GOT3 (cell line): ENCODE measurements at places on chromosomes 12 and 14.

GRCh38 chr14:103931422-103931821, 3.2 kb downstream of the TDRD9 start:
- DNase-seq: no peak

DNA sequence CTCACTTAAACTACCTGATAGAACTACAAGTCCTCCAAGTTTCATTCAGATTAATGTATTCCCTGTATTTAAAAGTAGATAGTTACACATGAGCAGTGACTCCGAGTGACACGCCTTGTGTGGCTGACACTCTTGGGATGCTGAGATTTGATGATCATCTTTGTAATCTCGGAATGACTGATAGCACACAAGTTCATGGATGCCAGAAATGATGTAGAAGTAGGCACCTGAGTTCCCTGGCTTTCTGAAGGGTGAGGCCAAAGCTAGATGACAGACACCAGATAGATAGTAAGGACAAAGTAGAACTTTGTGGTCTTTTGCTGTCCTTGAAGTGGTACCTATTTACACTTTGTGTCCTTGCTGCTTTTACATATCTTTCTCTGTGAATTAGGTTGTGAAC, 491.2 kb downstream of the PCNX1 start:
- DNase-seq: no peak

DNA sequence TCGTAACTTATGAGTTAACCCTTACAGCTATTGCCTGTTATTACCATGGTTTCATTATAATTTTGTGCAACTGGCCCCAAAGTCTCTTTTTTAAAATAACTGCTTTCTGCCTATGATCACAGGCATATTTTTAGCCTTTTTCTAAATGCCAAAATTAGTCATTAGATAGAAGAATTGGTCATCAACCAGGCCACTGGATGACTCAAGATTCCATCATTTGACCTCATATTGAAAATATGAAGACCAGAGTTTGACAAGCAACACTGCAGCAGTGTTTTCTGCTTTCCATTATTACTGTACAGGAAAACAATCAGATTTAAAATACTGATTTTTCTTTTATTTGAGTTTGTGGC, 54.7 kb upstream of the OTOGL start:
- no peak for DNase-seq

DNA sequence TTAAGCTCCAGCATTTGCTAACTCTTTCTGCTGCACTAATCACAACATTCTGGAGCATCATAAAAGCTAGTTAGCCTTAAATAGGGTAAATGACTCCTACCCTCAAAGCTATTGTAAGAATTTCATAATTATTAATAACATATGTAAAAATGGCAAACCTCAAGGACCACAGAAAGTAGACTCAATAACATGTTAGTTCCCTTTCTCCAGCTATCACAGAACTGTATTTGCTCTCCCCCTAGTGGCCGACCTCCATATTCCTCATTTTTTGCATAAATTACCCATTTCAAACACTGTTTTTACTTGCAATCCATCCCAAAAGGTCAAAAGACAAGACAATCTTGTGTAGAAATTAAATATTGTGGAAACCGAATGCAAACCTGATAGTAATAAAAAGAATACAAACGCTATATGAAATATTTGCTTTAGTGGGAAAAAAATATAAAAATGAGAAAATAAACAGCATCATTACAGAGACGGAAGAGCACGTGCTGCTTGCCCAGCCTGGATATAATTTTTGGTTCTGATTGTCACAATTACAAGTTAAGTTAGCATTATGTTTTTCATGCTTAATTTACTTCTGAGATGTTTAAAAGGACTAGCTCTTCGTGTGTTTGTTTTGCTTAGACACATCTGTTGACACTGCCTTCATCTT, 97.9 kb downstream of the RERGL start:
- DNase-seq: no peak

DNA sequence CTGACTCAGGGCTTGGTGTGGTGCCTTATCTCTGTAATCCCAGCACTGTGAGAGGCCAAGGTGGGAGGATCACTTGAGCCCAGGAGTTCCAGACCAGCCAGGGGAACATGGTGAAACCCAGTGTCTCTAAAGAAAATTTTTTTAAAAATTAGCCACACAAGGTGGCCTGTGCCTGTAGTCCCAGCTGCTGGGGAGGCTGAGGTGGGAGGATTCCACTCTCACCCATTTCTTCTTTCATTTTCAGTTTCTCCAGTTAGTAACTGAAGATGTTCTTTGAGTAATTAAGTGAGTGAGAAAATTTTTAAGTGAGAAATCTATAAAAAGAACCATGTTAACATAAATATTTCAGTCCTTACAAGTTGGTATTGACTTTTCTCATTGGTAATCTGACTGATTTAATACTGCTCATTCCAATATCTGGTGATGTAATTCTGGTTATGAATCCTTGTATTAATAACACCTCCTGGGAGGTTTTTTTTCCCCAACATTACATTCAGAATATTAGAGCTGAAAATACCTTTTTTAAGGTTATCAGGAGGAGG, 6.1 kb downstream of the METTL3 start:
- no peak for DNase-seq

- DNase-seq: no peak
Measured at GRCh38 chr12:23356440-23356839, 593.0 kb downstream of the SOX5 start.

- DNase-seq: no peak
Measured at GRCh38 chr14:50000380-50001150, 107.7 kb downstream of the ARF6 start.

- DNase-seq: no peak
Measured at GRCh38 chr12:67352682-67353081, 83.5 kb downstream of the CAND1 start.

DNA sequence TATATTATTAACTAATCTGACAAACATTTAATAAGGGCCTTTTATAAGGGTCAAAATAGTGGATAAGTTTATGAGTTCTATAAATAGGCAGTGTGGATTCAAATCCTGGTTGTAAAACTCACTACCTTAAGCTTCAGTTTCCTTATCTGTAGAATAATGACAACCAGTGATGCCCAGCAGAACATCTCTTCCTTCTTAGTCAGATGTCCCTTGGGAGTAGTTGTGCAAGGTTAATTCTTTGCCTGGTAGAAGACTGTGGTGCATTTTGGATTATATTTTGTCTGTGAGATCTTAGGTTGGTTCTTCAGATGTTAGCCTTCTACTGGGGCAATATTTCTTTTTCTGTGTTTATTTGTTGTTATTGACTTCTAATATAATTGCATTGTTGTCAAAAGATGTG, 59.5 kb downstream of the ARID2 start:
- no peak for DNase-seq

- DNase-seq: no peak
Measured at GRCh38 chr12:46556819-46557524, 184.4 kb upstream of the SLC38A2 start.

DNA sequence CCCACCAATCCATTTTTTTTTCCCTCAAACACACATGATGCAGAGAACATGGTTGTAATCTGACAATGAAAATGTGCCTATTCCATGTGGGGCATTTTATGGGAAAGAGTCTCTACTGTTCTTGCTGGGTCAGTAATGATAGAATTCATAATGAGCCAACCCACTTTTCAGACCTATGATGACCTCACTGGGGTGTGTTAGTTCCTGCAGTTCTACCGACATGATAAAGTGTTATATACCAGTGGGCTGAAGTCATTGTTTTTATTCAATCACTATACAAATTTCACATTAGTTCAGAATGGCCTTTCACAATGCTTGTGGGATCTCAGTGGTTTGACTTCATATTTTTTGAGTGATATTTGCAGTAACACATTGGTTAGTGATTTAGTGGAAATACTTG, 47.5 kb downstream of the PPFIBP1 start:
- DNase-seq: no peak

GRCh38 chr14:94771158-94771905, 1.4 kb upstream of the GSC start:
- no peak for DNase-seq

DNA sequence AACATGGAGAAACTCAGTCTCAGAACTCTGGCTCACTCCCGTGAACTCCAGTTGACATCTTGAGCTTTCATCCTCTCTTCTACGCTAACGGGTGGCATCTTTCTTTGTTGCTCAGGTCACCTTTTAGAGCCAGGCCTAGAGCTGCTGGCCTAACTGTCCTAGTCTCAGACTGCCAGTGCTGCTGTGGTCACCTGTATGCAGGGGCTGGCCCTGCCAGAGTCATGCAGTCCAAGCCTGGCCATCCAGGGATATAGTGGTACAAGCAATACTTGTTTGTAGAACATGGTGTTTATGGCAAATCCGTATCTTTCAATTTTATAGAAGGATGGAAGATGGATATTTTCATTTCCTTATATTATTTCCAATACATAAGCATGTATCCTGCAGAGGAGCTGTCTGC, 117.2 kb downstream of the PELI2 start:
- DNase-seq: no peak

DNA sequence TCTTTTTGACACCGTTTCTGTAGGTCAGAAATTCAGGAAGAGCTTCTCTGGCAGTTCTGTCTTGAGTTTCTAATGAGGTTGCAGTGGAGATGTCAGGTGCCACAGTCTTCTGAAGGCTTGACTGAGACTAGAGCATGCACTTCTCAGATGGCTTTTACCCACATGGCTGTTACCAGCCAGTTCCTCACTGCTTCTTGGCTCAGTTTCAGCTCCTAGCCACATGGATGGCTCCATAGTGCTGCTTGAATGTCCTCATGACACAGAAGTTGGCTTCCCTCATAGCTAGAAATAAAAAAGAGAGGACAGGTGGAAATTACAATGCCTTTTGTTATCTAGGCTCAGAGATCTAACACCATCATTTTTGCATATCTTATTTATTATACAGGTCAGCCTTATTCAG, 38.1 kb upstream of the SLC2A13 start:
- no peak for DNase-seq

DNA sequence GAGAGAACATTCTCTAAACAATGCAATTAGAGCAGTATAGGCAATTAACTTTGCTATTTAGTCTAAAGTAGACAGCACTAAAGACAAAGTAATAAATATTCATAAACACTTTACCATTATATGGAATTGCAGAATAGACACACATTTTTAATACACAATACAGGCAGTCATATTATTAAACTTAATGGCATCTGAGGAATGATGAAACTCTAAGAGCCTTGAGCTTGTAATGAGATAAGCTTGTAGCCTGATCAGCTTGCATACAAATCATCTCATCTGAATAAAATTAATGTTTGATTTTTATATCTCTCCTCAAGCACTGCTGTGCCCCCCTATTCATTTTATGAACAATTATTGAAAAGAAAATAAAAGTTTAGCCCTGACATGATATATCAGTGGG, 107.6 kb downstream of the MGAT4C start:
- DNase-seq: no peak

DNA sequence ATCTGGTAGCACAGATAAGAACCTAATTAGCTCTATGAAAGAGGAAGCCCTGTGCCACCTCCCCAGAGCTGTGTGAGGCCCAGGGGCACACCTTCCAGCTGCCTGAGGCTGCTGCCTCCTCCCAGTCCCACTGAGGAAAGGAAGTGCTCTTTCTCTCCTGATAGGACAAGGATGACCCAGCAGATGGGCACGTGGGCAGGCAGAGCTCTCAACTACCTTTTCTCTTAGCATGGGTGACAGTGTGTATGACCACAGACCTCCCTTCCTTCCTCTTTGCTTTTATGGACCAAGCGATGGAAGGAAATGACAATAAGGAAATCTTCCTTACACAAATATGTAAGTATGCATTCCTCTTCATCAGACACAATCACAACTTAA, 127.6 kb upstream of the AMIGO2 start:
- no peak for DNase-seq

- DNase-seq: no peak
Measured at GRCh38 chr14:51692646-51693045, 40.9 kb downstream of the FRMD6 start.

GRCh38 chr12:89752341-89752740, 43.7 kb upstream of the ATP2B1 start:
- DNase-seq: no peak

DNA sequence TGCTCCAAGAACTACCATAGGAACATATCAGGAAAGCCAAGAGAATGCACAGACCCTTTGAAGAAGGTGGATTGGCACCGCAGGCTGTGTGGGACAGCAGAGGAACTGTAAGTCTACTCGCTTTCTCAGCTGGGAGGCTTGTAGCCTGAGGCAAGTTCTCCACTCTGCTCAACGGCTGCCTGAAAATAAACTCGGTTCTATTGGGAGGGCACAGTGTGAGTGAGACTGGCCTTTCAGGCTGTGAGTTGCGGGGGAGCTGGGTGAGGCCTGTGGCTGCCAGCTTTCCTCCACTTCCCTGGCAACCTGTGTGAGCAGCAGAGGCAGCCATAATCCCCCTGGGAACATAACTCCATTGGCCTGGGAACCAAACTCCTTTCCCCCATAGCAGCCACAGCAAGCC, 132.1 kb downstream of the ANKS1B start:
- DNase-seq: no peak

DNA sequence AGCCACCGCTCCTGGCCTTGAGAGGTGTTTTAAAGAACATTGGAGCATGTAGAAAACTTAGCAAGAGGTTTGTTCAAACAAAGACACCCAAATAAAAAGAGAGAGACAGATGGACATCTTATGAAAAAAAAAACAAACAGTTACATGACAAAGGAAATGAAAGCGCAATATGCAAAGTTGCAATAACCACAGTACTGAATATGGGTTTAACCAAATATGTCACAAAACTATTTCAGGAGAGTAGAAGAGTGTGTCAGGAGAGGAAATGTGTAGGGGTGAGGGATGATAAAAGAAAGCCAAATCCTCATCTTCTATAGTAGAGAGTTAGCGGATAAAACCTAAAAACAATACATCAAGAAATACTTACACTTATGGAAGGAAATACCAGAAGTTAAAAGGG, 98.4 kb downstream of the GTF2A1 start:
- no peak for DNase-seq

DNA sequence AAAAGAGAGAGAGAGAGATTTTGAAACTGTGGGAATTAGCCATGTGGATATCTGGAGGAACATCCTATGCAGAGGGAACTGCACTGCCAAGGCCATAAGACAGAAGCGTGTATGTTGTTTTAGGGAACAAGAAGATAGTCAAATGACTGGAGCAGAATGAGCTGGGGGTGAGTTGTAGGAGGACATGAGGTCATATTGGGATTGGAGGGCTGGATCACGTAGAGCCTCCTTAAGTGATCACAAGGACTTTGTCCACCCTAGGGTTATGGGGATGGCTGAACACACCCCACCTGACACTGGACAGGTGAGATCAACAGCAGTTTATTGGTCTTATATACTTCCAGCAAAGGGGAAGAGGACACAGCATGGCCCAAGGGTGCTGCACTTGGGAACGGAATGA, 8.2 kb upstream of the CGRRF1 start:
- DNase-seq: no peak

GRCh38 chr14:85416771-85417170, 113.2 kb upstream of the FLRT2 start:
- DNase-seq: no peak
